ENCODE measurements at places on chromosomes 5 and 9.

GRCh38 chr9:13142776-13143175, 136.7 kb downstream of the MPDZ start:
- no peak for DNase-seq

DNA sequence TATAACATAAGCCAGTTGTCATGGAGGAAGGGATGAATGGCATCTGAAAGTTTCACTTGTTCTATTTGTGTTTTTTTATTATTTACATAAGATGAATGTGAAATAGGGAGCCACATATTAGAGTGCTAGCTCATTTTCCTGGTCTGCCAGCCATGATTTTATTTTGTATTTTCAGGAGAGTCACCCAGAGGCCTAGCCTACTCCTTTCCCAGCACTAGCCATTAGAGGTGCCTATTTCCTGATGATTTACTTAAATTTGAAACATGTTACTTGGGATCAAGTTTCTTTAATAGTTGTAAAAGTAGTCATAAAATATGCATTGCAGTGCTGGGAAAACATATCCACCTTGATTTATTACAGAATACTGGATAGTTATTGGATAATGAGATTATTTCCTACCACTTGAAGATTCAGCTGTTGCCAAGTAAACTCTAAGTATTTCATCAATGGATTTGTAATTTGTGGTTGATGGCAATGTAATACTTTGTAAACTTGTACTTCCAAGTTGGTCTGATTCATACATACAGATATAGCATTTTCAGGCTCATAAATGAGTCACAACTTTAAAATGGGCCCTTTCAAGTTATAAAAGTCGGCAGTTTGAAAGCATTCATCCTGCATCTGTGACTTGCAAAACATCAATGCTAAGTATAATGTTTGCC, 50.8 kb downstream of the KCNN2 start:
- DNase-seq = peak; percentile 92

DNA sequence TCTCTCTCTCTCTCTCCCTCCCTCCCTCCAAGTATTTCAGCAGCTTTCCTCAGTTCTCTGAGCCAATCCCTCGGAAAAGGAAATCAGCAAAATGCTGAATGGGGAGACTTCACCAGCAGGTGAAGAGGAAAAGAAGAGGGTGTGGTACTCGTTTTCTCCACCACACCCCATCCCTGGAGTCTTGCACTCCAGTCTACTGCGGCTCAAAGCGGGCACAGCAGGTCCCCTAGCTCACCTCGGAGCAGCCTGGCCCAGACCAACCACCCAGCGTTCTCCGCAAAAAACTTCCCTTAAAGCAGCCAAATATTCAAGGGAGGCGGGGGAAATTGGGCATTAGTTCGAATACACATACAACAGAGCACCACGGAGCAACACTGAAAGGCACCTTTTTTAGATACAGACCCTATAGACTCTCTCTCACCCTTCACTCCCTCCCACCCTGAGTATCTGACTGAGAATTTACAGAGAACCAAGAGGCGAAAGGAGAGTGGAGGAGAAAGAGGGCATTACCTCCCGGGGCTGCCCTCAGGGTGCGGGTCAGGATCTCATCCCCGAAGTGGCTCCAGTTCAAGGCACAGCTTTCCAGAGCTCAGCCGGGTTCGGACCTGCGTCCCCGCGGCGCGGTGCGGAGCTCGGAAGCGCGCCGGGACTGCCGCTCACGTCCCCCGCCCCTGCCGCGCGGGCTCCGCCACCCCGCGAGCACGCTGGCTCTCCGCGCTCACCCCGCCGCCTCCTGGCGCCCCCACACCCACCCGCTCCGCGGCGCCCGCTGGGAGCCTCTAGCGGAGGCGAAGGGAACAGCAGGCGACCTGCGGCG, 1638.5 kb upstream of the C9orf72 start:
- DNase-seq = peak; percentile 6

DNA sequence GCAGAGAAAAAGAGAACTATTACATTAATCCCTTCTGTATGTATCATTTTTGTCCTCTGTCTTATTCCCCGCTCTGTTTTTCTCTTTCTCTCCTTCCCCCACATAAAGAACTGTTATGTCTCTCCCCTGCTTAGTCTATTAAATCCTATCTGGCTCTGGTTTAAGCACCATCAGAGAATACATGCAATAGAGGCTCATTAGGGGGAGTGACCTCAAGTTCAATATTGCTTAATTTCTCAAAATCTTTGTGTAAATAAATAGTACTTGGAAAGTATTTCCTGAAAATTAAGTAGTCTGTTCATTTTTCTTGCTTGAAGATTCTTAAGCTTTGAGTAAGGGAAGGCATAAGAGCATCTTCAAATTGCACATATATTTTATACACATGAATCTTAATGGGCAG, 41.2 kb upstream of the FAM174A start:
- peak; percentile 43 for DNase-seq

- no peak for DNase-seq
Observed at GRCh38 chr9:123002754-123003153, 30.7 kb upstream of the GPR21 start.

DNA sequence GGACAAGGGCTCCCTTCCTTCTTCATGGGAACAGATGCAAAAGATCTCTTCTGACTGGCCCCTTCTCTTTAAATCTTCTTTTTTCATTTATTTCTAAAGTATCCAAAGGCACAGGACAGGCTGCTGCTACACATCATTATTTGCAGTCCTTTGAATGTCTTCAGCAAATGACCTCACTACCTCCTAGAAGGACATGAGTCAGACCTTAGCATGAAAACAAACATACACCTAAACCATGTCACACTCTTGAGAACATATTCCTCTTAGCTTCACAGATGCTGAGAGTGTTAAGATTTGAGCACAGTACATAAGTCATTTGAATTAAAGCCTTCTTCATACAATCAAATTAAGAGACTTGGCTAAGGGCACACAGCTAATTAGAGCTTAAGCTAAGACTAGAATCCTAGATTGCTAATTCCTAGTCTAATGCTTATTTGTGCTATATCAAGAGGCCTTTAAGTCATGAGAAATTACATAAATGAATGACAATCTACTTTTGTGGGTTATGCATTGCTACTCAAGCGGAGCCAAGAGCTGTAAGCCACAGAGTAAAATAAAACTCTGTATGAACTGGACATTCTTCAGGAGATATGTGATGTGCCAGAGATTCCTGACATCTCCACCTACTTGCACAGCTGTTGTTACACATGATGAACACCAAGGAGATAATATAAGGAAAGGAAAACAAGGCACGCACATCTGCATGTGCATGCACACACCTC, 109.1 kb upstream of the PTGER4 start:
- DNase-seq = peak; percentile 91

- DNase-seq = peak; percentile 53
Observed at GRCh38 chr9:132169672-132170392, 8.0 kb downstream of the NTNG2 start.

GRCh38 chr5:157603333-157604190, 28.0 kb upstream of the ADAM19 start:
- DNase-seq = peak; percentile 96

DNA sequence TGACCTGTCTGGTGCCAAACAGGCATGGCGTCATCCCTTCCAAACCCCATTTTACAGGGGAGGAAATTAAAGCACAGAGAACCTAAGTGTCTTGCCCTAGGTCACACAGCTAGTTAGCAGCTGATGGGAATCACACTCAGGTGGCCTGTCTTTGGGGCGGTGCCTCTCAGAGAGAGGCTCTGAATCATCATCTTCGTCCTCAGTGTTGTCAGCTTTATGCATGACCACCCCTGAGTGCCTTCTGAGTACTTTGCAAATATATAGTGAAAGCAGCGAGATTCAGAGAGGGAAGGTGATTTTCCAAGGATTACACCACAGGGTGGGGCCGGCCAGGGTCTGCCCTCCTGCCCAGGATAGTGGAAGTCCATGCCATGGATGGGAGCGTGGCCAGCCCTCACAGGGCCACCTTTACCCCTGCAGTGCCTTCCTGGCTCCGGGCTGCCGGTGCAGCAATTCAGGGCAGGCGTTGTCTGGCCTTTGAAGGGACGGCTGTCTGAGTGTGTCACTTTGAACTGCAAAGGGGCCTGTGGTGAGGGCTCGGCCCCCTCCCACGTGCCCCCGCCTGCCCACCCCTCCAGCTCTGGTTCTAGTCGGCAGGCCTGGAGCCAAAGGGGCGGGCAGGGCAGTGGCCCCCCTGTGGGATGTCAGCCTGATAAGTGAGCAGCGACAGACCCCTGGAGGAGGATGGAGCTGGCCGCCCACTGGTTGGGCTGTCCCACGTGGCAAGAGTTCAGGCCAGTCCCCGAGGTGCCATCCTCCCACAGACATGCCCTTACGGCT, 16.9 kb downstream of the LMX1B start:
- DNase-seq = no peak

- no peak for DNase-seq
Observed at GRCh38 chr9:79940919-79941318, 369.2 kb downstream of the TLE4 start.

DNA sequence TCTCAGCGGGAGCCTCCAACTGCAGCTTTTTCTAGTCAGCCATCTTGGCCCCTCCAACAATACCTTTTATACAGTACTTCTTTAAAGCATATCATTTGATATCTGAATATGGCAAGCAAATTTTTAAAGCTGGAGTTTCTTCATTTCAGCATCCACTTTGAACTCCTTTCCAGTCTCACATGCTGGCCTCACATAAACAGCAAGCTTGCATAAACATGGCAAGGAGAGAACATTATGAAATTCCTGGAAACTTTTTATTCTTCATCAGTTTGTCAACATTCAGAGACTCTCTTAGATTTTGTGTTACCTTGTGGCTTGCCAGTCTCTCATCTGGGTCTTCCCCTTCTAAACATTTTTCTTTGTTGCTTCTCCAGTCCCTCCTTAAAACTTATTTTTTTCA, 745.3 kb downstream of the NR2F1-AS1 start:
- peak; percentile 51 for DNase-seq

Measured in iris pigment epithelial cell (primary cell).